ENCODE measurements at places on chromosomes 5 and 9. TPM values are rescaled to one million over a fixed set of nuclear protein-coding genes. Genes with fewer than 3 reads are reported as not detected.

PLK2 gene
- 9.3 TPM for total RNA-seq

GRCh38 chr9:966870-967269 lies 9.6 kb upstream of the DMRT3 start:
- H3K27me3 ChIP-seq, result peaks cover 23% of the 10 kb centered on the region
- DNase-seq, result no peak
- no peak overlapping the region for H3K27ac ChIP-seq
- H3K4me1 ChIP-seq, result no peaks in the 10 kb centered on the region
- H3K4me3 ChIP-seq, result no peak overlapping the region

- DNase-seq, result no peak
- H3K4me1 ChIP-seq, result no peaks in the 10 kb centered on the region
These were observed 1046.2 kb upstream of the DMAC1 start for GRCh38 chr9:8845808-8846207.

MAPKAP1 gene
- total RNA-seq, result 48.4 TPM

DNA sequence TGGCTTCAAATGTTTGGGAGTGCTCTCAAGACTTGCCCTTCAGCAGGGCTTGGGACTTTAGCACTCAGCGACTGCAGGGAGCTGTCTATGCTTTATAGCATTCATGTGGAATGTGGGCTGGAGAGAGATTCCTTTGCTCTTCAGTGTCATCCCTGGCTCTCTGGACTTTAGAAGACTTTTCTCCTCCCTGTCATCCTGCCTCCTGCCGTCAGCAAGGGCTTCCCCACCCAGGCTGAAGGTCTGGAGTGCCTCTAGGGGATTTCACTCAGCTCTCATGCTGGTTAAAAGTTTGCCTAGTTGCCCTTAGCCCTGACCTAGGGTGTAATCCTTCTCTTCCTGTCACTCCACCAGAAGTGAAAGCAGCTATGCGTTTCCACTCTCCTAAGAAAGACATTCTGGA lies 210.9 kb downstream of the FRMD3 start:
- H3K36me3 ChIP-seq, result no peaks in the 10 kb centered on the region

CREBRF gene
- 6.5 TPM for total RNA-seq

DNA sequence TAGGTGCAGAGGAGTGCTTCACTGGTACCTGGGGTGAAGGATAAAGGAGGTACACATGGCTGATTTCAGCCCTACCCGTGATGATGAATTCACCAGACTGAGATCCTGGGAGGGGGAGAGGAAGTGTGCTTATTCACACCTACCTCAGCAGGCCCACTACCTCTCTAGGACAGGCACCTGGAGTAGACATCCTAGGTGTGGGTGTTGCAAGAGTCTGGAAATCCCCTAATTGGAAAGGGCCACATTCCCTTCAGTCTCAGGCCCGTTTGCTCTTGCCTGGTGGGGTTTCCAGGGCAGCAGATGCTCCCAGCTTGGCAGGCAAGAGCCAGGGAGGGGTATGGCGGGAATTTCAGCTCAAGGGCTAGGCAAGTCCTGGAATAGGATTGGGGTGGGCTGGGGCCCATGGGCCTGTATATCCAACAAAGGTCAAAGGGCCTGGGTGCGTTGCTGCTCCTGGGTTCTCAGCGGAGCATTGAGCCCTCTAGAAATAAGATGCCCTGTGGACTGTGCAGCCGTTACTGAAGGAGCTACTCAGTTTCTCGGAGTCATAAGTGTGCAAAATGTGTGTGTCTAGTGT lies 5.8 kb upstream of the CCL21 start:
- no peaks in the 10 kb centered on the region for H3K4me1 ChIP-seq
- no peak for DNase-seq
- no peaks in the 10 kb centered on the region for H3K36me3 ChIP-seq
- H3K4me3 ChIP-seq, result no peak overlapping the region
- no peak overlapping the region for H3K27ac ChIP-seq

DNA sequence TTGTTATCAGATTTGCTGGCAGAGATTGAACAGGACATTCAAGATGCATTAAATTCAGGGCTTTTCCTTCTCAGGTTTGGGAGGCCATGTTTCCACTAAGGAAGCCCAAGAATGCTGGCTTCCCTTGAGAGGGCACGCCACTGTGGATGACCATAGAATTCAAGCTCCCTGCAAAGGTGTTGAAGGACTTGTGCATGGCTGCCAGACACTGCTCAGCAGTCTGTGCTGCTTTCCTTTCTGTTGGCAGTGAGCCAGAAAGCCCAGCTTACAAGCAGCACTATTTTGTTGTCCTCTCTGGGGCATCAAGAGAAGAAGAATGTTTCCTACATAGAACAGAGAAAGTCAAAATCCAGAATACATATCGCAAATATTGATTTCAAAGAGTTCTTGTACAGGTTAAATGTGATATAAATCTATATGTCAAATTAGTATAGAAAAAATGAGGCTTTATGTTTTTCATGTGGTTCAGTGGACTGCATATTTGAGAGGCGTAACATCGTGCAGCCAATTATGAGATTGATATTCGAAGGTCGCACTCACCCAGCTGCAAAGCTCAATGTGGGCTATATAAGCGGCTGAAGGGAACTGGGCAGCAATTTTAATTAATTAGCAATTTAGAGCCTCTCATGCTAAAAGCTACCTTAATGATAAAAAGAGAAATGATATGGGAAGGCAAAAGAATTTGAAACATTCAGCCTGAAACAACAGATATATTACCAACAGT lies 103.1 kb upstream of the ISL1 start:
- H3K27ac ChIP-seq, result no peak overlapping the region
- H3K27me3 ChIP-seq, result no peaks in the 10 kb centered on the region
- no peak for DNase-seq
- no peak overlapping the region for H3K4me3 ChIP-seq
- no peaks in the 10 kb centered on the region for H3K4me1 ChIP-seq
- no peaks in the 10 kb centered on the region for H3K36me3 ChIP-seq

ACER2 gene
- 2.8 TPM for total RNA-seq

SLC25A48 gene
- total RNA-seq, result 0.86 TPM

SCGB3A2 gene
- total RNA-seq, result not detected

GRCh38 chr9:134398756-134399155 lies 72.5 kb downstream of the RXRA start:
- H3K4me1 ChIP-seq, result no peaks in the 10 kb centered on the region
- DNase-seq, result no peak
- no peak overlapping the region for H3K27ac ChIP-seq
- H3K4me3 ChIP-seq, result no peak overlapping the region
- no peaks in the 10 kb centered on the region for H3K27me3 ChIP-seq

DNA sequence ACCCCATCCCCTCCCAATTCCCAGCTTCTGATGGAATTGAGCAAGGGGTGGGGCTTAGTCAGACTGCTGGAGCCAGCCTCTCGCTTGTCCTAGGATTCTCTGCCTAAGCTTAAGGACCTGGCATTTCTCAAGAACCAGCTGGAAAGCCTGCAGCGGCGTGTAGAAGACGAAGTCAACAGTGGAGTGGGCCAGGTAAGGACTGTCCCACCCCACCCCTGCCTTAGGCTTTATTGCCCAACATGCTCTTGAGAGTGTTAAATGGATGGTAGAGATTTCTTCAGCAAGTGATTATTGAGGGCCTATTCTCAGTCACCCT lies 1.1 kb downstream of the SLC35A4 start:
- H3K36me3 ChIP-seq, result peaks cover 13% of the 10 kb centered on the region
- peak overlapping the region; percentile 94 for H3K27ac ChIP-seq
- H3K4me3 ChIP-seq, result peak overlapping the region; percentile 76
- no peak for DNase-seq
- H3K27me3 ChIP-seq, result no peaks in the 10 kb centered on the region
- peaks cover 56% of the 10 kb centered on the region for H3K4me1 ChIP-seq

DNA sequence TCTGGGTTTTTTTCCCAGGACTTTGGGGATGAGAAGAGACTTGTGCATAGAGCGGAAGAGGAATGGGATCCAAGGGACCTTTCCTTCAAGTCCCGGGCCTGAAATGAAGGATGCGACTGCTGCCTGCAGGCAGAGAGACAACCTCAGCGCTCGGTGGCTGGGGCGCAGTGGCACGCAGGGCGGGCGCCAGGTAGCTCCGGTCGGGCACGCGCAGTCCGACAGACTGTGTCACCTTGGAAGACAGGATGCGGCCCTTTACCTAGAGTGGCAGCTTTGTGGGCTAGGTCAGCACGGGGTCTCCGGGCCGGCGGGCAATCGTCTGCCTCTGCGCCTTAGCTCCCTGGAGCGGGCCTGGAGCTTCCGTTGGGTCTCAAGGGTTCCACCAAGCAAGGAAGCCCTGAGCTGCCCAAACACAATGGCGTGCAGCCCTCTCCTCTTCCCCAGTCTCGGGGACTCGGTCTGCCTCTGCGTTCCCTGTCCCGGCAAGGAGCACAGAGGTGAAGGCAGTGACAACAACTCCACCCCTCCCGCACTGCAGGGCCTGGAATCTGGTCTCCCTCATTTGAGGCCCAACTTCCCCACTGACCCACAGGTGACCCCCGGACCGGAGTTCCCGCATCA lies 6.0 kb downstream of the BARX1 start:
- no peaks in the 10 kb centered on the region for H3K36me3 ChIP-seq
- H3K4me3 ChIP-seq, result no peak overlapping the region
- H3K27ac ChIP-seq, result no peak overlapping the region
- H3K27me3 ChIP-seq, result peaks cover 16% of the 10 kb centered on the region
- DNase-seq, result no peak

ZDHHC11B gene
- total RNA-seq, result 2.7 TPM

DNA sequence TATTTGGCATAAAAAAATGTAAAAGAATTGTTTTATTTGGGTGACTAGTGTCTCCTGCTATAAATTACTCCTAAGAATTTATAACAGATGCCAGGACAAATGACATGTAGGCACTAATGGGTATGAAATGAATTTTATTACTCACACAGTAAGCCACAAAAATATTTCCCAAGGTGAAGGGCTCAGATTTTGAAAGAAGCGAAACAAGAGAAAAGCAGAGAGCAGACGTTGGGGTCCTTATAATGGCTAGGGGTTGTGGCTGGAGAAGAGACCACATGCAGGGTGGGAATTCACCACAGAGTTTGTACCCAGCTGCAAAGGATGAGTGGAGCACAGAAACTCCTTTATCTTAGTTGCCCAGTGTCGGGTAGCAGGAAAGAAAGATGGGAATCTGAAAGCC lies 45.0 kb upstream of the PRR16 start:
- no peak for DNase-seq
- H3K4me1 ChIP-seq, result no peaks in the 10 kb centered on the region
- H3K36me3 ChIP-seq, result no peaks in the 10 kb centered on the region
- no peaks in the 10 kb centered on the region for H3K27me3 ChIP-seq
- H3K27ac ChIP-seq, result no peak overlapping the region

FCN2 gene
- total RNA-seq, result 84.0 TPM

DNA sequence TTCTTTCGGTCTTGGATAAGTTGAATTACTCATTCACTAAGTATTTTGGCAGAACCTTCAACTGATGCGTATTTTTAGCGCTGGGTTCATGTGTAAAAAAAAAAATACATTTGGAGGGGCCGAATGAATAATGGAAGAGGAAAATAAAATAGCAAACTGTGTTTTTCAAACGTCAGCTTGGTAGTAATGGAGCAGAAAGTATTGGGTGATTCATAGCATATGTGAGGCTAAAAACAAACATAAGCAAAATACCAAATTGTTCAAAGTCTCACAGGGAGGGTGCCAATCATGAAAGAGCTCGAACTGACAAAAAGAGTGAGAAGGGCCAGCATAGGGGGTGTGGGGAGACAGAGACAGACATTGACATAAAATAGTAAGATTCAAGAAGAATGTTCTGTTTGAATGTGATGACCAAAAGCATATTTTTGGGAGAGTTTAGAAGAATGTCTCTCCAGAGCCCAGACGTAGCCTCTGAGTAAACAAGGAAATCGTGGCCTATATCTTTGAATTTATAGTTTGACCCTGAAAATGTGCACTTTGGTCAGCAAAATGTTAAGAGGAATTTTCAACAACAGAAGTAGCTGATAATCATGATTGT lies 174.9 kb upstream of the HMHB1 start:
- H3K4me3 ChIP-seq, result no peak overlapping the region
- H3K27me3 ChIP-seq, result no peaks in the 10 kb centered on the region
- no peak for DNase-seq
- no peak overlapping the region for H3K27ac ChIP-seq
- H3K4me1 ChIP-seq, result no peaks in the 10 kb centered on the region

GHR gene
- 68.6 TPM for total RNA-seq

DNA sequence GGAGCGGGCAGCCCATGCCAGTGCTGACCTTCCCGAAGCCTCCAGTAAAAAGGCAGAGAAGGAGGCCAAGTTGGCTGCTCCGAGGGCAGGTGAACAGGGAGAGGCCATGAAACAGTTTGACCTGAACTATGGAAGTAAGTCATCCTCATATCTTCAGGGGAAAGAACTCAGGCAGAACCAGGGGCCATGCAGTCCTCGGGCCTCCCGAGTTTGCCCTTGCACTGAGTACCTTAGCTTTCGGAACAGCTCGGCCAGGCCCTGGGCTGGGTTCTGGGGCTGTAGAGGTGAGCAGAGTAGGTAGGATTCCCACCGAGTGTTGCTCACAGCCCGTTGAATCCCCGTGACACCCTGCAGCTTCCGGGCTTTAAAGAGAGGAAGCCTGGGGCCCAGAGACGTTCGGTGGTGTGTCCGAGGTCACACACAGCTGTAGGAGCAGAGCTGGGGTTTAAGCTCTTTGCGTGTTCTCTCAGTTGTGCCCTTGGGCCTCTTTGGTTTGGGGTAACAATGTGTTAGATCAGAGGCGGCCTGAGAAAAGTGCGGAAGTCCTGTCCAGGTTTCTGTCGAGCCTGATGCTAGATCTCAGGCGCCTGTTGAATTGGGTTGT lies 24.8 kb upstream of the POMT1 start:
- DNase-seq, result no peak
- peaks cover 87% of the 10 kb centered on the region for H3K36me3 ChIP-seq
- no peaks in the 10 kb centered on the region for H3K27me3 ChIP-seq
- H3K4me1 ChIP-seq, result no peaks in the 10 kb centered on the region
- H3K27ac ChIP-seq, result no peak overlapping the region
- no peak overlapping the region for H3K4me3 ChIP-seq

GRCh38 chr9:127474592-127474991 lies 23.3 kb downstream of the LRSAM1 start:
- H3K36me3 ChIP-seq, result peaks cover 38% of the 10 kb centered on the region
- H3K27ac ChIP-seq, result no peak overlapping the region
- no peak overlapping the region for H3K4me3 ChIP-seq
- H3K4me1 ChIP-seq, result no peaks in the 10 kb centered on the region
- H3K27me3 ChIP-seq, result no peaks in the 10 kb centered on the region

DNA sequence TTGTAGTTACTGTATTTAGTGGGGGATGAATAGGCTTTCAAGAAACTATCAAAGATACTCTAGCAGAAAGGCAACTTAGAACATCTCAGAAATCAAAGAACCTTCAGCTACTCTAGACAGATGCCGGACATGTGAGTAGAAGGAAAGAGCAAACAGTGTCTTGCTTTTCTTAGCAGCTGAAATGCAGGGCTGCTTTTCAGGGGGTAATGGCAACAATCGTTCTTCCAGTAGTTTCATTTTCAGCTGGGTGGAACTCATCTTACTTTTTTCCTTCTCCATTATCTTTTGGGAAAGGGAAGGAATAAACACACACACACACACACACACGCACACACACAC lies 281.6 kb downstream of the CRB2 start:
- no peak for DNase-seq
- no peak overlapping the region for H3K4me3 ChIP-seq
- H3K4me1 ChIP-seq, result no peaks in the 10 kb centered on the region
- H3K36me3 ChIP-seq, result no peaks in the 10 kb centered on the region
- H3K27me3 ChIP-seq, result no peaks in the 10 kb centered on the region

TRIM32 gene
- 6.9 TPM for total RNA-seq

All from right lobe of liver (tissue), 6 donors.